ENCODE measurements at places on chromosomes 4 and X. TPM values are rescaled to one million over a fixed set of nuclear protein-coding genes. Genes with fewer than 3 reads are reported as not detected.

F9 gene
- not detected for total RNA-seq

AWAT2 gene
- not detected for total RNA-seq

USP11 gene
- total RNA-seq = 88.0 TPM

DKC1 gene
- total RNA-seq = 32.2 TPM

EPGN gene
- not detected for total RNA-seq

CCDC110 gene
- total RNA-seq = 3.3 TPM

SPIN4 gene
- total RNA-seq = 9.8 TPM
